ENCODE measurements at places on chromosomes 1 and 21. TPM values are rescaled to one million over a fixed set of nuclear protein-coding genes. Genes with fewer than 3 reads are reported as not detected.

TTLL10 gene
- total RNA-seq = not detected

GRCh38 chr21:38086580-38086979, 170.2 kb upstream of the KCNJ15 start:
- no peak for DNase-seq
- no peaks in the 10 kb centered on the region for H3K27me3 ChIP-seq
- H3K4me3 ChIP-seq = no peak overlapping the region
- no peak overlapping the region for H3K27ac ChIP-seq
- H3K36me3 ChIP-seq = no peaks in the 10 kb centered on the region
- no peaks in the 10 kb centered on the region for H3K4me1 ChIP-seq

GRCh38 chr1:59132295-59132694, 164.6 kb upstream of the FGGY start:
- peaks cover 8% of the 10 kb centered on the region for H3K27me3 ChIP-seq
- H3K27ac ChIP-seq = no peak overlapping the region
- no peak for DNase-seq
- no peak overlapping the region for H3K4me3 ChIP-seq
- H3K4me1 ChIP-seq = no peaks in the 10 kb centered on the region

DNA sequence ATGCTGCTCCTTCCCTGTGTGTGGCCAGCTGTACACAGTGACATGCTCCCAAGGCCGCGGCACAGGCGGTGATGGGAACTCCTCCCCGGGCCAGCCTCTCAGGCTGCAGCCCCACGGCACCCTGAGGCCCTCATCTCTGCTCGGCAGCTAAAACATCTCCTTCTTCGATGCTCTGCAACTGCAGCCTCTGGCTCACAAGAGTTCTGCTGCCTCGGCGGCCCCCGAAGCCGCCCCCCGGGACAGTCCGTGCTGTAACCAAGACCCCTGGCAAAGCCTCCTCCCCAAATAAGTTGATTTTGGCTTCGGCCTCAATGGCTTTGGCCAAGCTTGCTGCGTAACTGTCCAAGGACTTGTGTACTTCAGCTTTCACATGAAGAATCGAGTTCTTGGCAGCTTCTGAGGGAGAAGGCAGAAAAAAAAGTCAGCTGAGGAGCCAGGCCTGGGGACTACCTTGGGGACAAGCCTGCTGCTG, 51.3 kb downstream of the GPR161 start:
- no peak for DNase-seq
- no peaks in the 10 kb centered on the region for H3K27me3 ChIP-seq
- H3K4me3 ChIP-seq = no peak overlapping the region
- H3K27ac ChIP-seq = no peak overlapping the region
- H3K4me1 ChIP-seq = peaks cover 3% of the 10 kb centered on the region

GRCh38 chr1:231091831-231092301, 51.8 kb upstream of the FAM89A start:
- no peak overlapping the region for H3K4me3 ChIP-seq
- no peaks in the 10 kb centered on the region for H3K36me3 ChIP-seq
- peak; percentile 42 for DNase-seq
- no peak overlapping the region for H3K27ac ChIP-seq
- no peaks in the 10 kb centered on the region for H3K4me1 ChIP-seq

GRCh38 chr1:226405411-226405988, 2.4 kb downstream of the PARP1 start:
- H3K4me1 ChIP-seq = peaks cover 34% of the 10 kb centered on the region
- peak; percentile 64 for DNase-seq

DNA sequence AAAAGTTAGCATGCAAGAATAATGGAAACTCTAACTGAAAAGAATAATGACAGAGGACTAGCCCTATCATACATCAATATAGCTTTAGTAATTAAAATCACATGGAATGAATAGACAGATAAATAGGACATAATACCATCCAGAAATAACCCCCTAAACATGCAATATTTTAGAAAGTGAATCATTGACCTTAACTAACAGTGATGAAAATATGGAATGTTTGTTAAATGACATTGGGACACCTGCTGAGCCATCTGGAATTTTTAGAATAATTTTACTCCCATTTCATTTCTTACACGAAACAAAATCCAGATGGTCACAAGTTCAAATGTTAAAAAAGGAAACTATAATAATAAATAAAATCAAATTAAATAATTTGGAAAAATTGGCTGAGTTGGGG, 53.1 kb upstream of the FMO3 start:
- H3K4me1 ChIP-seq = no peaks in the 10 kb centered on the region
- H3K4me3 ChIP-seq = no peak overlapping the region
- DNase-seq = no peak
- H3K27ac ChIP-seq = no peak overlapping the region
- H3K27me3 ChIP-seq = no peaks in the 10 kb centered on the region
- H3K36me3 ChIP-seq = no peaks in the 10 kb centered on the region
